ACHN (cell line): ENCODE measurements at places on chromosomes 7 and 10.

DNA sequence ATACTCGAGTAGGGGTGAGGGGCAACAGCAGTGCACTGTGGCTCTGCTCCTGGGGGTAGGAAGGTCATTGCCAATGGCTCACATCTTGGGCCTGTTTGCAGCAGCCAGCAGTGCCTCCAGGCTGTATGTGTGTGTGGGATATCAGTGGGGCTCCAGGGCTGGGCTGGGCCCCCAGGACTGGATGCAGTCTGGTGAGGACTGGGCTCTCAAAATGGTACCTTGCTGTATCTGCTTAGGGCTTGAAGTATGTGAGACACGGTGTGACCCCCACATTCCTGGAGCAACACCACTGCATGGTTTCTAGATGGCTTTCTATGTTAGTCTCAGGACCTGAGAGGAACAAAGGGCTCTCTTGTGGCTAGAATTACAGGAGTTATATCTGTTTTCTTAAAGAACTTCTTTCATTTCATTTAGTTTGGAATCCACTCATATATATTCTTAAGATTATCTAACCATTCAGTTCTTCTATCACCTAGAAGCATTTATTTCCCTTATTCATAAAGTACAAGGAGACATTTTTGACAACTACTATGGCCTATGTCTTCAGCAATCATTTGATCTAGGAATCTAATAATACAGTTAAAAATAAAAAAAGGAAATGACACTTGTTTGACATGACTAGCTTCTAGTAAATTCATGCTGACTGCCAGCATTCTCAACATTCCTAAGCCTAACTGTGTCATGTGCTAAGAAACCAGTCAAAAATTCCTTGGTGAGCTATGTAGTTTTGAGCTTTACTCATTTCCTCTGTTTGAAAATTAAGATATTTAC is 443.2 kb upstream of the SEMA3A start:
- DNase-seq = peak; percentile 98

GRCh38 chr10:73989594-73990150 is 8.2 kb upstream of the VCL start:
- DNase-seq = no peak

GRCh38 chr10:10361301-10361885 is 656.3 kb upstream of the CELF2 start:
- DNase-seq = no peak

DNA sequence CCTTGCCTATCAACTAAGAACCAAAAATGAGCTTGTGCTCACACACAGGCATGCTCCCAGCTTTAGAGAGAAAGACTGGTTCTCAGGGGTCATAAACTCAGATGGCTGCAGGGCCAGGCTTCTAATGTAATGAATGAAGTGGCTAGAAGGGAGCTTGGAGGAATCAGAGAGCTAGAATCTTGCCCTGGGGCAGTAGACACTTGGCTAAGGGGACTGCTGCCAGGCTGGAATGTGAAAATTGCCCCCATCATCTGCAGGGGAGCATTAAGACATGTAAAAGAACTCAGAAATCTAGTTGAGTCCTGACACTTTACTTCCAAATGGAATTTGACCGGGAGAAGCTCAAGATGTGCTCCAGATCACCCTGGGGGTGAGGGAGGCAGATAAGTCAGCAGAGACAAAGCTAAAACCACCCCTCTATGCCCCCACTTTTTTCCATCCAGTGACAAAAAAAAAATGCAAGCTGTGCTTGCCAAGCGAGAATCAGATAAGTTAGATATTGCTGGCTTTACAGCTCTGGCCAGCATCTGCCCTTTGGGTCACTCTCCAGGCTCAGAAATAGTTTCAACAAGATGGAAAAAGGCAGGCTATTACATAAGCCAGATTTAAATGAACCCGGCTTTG is 2.3 kb upstream of the SLC16A9 start:
- DNase-seq = no peak

DNA sequence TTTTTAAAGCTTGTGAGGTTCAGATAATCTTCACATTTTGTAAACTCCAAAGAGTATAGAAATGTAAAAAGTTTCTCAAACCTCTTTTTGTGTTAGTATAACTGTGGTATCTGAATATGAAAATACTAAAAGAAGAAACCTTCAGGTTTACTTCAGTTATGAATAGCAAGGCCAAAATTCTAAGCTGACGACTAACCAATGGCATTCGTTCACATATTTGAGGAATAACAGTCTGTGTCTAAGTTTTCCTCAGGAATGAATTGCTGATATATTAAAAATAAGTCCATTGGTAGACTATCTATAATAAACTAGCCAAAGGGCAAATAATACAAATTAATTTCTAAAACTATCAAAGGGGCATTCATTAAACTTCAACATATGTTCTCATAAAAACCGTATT is 206.0 kb downstream of the CXCL12 start:
- DNase-seq = no peak

DNA sequence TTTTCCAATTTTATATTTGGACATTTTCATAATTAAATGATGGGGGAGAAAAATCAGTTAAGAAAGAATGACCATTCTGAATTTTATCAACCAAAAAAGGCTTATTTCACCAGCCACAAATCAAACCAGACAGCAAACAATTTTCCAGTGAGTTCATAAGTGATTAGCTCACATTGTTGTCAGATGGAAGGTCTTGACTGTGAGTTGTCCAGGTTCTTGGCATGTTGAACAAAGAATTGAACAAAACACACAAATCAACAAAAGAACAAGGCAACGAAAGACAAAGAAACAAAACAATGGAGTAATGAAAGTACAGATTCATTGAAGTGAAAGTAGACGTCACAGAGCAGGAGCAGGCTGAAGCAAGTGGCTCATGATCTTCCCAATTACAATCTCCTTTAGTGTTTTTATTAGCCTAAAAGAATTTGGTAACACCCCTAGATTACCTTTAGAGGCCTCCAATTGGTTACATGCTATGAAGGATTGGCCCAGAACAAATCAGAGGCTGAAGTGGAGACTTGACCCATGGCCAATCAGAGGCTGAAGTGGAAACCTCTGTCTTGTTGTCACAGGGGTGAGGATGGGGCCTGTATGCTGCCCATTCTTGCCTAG is 248.7 kb downstream of the NEBL start:
- no peak for DNase-seq

- DNase-seq = no peak
Observed at GRCh38 chr10:119166564-119166963, 1.1 kb upstream of the SFXN4 start.

GRCh38 chr10:99658622-99659030 is 683 bp upstream of the ENTPD7 start:
- DNase-seq = peak; percentile 35

GRCh38 chr7:149662591-149663095 is 110.7 kb downstream of the ZNF467 start:
- peak; percentile 86 for DNase-seq

- DNase-seq = no peak
Observed at GRCh38 chr10:133199992-133200611, 29.9 kb upstream of the UTF1 start.

- no peak for DNase-seq
Observed at GRCh38 chr10:90274721-90275468, 573.5 kb downstream of the KIF20B start.

GRCh38 chr7:16839646-16840045 is 34.8 kb upstream of the AGR2 start:
- DNase-seq = no peak

GRCh38 chr10:79320820-79321493 is 26.3 kb upstream of the PPIF start:
- peak; percentile 88 for DNase-seq

DNA sequence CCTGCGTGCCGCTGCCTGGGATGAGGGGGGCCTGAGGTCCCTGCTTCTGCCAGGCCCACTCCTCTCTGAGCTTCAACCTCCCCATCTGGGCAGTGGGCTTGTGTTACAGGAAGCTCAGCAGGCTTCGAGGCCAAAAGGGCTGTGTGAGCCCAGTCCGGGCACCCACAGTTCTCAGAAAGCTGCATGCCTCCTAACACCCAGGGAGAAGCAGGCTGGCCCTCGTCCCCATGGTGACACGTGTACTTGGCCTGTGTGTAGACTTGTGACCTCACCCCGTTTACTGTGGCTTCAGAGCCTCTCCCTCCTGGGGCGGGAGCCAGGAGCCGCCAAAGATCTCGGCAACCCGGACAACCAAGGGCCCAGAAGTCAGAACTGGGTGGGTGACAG is 2.2 kb upstream of the GRIFIN start:
- no peak for DNase-seq

- DNase-seq = no peak
Observed at GRCh38 chr10:94223702-94224370, 138.9 kb downstream of the NOC3L start.
